ENCODE measurements at places on chromosomes 12 and 14.

DNA sequence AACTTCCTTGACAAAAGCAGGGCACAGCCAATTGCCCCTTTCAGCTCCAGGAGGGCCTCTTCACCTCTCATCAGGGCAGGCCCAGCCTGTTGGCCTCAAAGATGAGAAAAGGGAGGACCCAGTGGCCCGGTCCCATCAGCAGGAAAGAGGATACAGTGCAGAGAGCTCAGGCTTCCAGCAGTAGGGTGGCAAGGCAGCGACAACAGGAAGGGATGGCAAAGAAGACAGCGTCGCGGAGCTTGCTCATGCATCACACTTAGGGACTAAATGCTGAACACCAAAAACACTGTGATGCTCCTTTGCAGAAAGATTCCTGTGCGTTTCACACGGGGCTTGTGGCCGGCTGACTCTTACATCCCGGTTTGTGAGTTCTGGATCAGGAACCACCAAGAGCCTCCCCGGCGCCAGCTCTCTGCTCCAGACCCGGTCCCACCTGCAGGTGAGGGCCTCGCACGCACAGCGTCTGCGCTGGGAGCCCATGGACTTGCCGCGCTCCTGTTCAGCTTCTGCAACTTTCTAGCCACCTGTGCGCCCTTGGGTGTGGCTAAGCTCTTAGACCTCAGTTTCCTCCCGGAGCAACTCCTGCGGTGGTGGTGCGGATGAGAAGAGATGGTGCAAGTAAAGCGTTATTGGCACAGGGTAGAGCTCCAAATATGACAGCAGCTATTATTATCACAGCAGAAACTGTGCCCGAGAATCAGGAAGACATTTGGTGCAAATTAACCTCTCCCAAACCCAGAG lies 15.3 kb upstream of the BCL7A start:
- no peak for DNase-seq

DNA sequence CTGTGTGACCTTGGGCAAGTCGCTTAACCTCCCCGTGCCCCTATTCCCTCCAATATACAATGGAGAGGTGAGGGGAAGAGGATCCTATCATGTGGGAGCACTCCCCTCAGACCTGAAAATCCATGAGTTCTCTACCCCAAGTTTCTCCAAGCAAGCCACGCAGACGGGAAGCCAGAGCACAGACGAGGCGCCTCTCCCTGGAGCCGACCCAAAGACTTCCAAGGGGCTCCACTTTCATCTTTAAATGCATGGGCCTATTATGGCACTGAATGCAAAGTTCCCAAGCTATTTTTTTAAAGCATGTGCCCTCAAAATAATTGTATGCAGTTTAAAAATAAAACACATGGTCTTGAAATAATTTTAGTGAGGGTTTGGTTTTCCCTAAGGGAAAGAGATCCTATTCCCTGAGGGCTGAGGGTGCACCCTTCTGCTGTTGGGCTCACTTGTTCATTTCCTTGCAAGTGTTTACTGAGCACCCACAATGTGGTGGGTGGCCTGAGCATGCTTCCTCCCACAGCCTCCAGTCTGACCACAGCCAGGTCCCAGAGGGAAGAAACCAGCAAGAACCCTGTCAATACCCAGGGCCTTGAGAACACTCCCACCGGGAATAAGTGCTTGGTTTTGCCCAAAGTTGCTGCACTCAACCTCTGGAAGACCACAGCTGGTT lies 14.6 kb downstream of the CMKLR1 start:
- DNase-seq, result no peak

GRCh38 chr14:36207500-36207899 lies 31.0 kb upstream of the PTCSC3 start:
- DNase-seq, result no peak

DNA sequence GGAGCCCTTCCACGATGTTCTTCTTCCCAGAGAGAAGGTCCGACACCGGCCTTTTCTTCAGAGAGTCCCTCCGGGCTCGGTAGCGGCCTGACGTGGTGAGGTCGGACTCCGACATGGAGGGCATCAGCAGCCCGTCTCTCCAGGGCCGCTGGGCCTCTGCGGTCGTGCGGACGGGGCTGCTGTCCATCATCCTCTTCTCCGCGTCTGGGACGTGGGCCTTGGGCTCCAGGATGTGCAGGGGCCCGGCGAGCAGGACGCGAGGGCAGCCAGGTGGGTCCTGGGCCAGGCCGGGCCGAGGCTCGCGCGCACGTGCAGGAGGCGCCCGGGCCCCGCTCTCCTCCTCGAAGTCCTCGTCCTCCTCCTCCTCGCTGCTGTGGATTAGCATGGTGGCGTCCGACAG lies 75.9 kb downstream of the PTPN21 start:
- no peak for DNase-seq

- no peak for DNase-seq
Measured at GRCh38 chr12:89980236-89980635, 271.6 kb upstream of the ATP2B1 start.

Data from MM.1S (cell line).